ENCODE measurements at places on chromosomes 3 and 15. TPM values are rescaled to one million over a fixed set of nuclear protein-coding genes. Genes with fewer than 3 reads are reported as not detected.

DNA sequence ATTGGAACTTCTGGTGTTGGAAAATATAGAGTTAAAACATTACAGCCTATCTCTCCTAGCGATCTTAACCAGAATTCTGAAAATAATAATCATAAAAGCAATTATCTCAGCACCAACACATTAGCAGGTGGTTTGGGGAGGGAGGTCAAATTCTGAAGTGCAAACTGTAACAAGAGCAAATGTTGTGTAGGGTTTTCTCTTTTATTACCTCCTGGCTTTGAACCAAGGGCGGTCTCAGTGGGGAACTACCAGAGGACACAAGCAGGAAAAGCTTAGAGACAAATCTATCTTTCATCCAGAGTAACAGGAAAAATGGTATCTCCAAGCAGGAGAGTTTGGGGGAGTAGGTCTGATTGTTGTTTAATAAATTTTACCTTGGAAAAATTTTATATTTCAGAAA, 5.5 kb upstream of the ARRDC4 start:
- no peak for DNase-seq

- DNase-seq: peak; percentile 62
These were observed 215.5 kb upstream of the KCNMB2 start for GRCh38 chr3:178320456-178321351.

GRCh38 chr3:170090601-170090981, 52.8 kb downstream of the GPR160 start:
- DNase-seq: no peak

DNA sequence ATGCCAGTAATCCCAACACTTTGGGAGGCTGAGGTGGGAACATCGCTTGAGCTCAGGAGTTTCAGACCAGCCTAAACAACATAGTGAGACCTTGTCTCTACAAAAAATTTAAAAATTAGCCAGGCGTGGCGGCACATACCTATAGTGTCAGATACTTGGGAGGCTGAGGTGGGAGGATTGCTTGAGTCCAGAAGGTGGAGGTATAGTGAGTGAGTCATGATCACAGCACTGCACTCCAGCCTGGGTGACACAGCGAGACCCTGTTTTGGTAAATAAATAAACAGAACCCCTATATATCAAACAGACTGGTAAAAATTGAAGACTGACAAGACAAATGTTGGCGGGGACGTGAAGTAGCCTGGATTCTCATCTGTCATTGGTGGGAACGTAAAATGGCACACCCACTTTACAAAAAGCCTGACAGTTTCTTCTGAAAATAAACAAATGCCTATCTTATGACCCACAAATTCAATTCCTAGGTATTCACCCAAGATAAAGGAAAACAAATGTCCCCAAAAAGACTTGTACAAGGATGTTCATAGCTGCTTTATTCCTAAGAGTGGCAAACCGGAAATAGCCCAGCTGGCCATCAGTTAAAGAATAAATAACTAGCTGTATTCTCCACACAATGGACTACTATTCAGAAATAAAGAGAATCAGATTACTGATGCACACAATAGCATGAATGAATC, 47.0 kb upstream of the GK5 start:
- no peak for DNase-seq

DNA sequence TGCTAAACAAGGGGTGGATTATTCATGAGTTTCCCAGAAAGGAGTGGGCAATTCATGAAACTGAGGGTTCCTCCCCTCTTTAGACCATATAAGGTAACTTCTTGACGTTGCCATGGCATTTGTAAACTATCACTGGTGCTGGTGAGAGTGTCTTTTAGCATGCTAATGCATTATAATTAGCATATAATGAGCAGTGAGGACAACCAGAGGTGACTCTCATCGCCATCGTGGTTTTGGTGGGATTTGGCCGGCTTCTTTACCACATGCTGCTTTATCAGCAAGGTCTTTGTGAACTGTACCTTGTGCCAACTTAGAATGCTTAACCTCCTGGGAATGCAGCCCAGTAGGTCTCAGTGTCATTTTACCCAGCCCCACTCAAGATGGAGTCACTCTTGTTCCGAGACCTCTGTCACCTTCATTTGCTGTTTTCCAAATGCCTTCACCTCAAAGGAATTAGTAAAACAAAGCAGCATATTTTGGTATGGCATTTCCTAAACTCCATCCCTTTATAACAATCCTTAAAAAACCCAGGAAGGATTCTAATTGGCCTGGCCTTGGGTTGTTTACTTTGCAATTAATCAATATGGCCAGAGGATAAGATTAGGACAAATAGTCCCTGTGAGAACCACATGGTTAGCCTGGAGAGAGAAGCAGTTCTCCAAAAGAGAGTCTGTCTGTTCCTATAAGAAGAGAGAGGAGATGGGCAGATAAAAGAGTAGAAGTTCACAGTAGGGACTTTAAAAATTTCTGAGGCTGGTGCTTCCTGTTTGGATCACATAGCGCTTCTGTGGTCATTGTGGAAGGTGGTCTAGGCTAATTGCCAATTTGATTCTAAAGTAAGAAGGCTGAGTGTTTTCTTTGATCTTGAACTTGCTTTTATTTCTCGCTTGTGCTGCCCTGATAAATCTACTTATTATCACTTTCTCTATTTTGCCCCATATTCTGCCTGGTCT, 155.2 kb upstream of the EOMES start:
- DNase-seq: no peak

GRCh38 chr3:156681002-156681401, 6.6 kb downstream of the TIPARP start:
- peak; percentile 36 for DNase-seq

- DNase-seq: no peak
These were observed 78.4 kb downstream of the DUT start for GRCh38 chr15:48409623-48410022.

CACNA1D gene
- 6.9 TPM for total RNA-seq

ROPN1 gene
- 0.29 TPM for total RNA-seq

CORO2B gene
- total RNA-seq: 8.9 TPM

P2RY1 gene
- 2.8 TPM for total RNA-seq

Data from left cardiac atrium (tissue), 4 donors.